Aorta (tissue), 5 donors: ENCODE measurements at places on chromosomes 4 and X.

GRCh38 chrX:100915562-100915961 is 13.2 kb downstream of the XKRX start:
- no peak for DNase-seq
- H3K36me3 ChIP-seq, result no peaks in the 10 kb centered on the region
- no peaks in the 10 kb centered on the region for H3K27me3 ChIP-seq
- no peak overlapping the region for H3K27ac ChIP-seq
- H3K4me3 ChIP-seq, result no peak overlapping the region

- no peak overlapping the region for H3K4me3 ChIP-seq
- H3K27me3 ChIP-seq, result no peaks in the 10 kb centered on the region
- no peaks in the 10 kb centered on the region for H3K4me1 ChIP-seq
- H3K36me3 ChIP-seq, result no peaks in the 10 kb centered on the region
- H3K27ac ChIP-seq, result no peak overlapping the region
These were observed 229.6 kb downstream of the OPHN1 start for GRCh38 chrX:68203646-68204045.

DNA sequence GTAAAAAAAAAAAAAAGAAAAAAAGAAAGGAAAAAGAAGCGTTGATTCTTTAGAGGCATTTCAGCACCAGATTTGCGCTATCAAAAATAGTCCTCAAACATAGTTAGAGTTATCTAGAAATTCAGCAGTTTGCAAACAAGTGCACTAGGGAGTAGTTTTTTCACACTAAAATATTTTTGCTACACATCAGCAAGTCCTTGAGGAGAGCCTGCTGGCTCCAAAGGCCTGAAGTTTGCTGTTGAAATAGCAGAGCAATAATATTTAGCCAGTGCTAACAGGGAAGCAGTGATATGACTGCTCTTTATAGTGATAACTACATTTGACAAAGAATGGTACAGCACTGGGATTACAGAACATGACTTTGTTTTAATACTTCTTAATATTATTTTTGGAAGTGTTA is 472.2 kb downstream of the PCDH7 start:
- peaks cover 3% of the 10 kb centered on the region for H3K4me1 ChIP-seq
- DNase-seq, result no peak
- H3K27ac ChIP-seq, result no peak overlapping the region
- no peak overlapping the region for H3K4me3 ChIP-seq

DNA sequence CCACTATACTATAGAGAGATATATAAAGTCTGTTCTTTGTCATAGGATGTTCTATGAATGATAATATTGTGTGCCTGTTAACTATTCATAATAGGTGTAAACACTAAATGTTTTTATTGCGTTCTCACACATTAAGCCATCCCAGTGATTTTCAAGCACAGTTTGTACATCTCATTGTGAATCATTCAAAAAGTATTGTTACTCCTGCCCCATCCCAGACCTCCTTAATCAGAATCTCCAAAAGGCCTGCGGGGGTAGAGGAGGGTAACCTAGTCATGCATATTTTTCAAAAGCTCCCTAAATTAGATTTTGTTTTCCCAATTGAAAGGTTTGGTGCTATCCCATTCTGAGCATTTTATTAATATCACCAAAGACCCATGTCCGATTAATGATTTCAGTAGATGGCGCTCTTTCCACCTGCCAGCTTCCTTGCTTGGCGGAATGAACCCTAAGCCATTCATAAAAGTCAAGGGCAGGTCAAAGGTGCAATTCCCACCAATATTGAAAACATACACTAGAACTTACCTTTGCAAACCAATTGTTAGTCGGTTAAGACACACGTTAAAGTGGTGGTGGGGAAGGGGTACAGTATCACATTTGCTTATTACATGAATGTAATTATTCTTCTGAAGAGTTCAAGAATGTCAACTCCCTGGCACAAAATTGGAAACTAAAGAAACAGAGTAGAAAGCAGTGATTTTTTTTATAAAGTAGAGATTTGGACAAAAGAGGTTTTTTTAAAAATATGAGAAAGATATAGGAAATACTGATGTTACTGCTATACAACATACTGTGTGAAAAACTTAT is 5.8 kb upstream of the TET2 start:
- no peaks in the 10 kb centered on the region for H3K27me3 ChIP-seq
- no peak for DNase-seq
- no peaks in the 10 kb centered on the region for H3K36me3 ChIP-seq
- no peak overlapping the region for H3K4me3 ChIP-seq

DNA sequence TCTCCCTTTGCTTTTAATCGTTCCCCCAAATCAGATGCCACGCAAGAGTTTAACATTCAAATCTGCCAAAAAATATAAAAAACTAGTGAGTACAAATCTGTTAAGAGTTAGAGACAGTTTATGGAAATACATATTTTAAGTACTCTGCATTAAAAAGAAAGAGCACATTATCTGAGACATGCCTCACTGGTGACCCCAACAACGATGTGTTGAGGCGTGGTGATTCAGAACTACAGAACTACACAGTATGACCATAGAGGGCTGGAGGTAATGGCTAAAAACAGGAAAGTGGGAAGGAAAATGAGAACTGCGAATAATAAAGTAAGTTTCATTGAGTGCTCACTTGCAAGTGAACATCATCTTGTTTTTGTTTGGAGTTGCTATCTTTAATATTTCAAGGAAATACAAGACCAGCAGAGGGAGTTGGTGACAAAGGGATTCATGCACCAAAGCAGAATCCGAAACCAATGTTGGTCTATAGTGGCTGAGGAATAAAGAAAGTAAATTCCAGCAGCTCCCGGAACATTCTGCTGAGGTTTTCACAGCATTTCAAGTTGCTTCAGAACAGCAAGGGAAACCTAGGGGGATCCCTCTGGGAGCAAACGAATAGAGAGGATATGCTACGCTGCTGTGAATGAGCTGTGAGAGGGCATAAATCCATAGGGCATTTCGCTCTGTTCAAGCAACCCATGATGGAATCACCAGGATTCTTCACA is 92.2 kb downstream of the DCHS2 start:
- H3K27ac ChIP-seq, result no peak overlapping the region
- H3K4me1 ChIP-seq, result no peaks in the 10 kb centered on the region
- H3K36me3 ChIP-seq, result no peaks in the 10 kb centered on the region
- H3K4me3 ChIP-seq, result no peak overlapping the region
- no peaks in the 10 kb centered on the region for H3K27me3 ChIP-seq
- no peak for DNase-seq

DNA sequence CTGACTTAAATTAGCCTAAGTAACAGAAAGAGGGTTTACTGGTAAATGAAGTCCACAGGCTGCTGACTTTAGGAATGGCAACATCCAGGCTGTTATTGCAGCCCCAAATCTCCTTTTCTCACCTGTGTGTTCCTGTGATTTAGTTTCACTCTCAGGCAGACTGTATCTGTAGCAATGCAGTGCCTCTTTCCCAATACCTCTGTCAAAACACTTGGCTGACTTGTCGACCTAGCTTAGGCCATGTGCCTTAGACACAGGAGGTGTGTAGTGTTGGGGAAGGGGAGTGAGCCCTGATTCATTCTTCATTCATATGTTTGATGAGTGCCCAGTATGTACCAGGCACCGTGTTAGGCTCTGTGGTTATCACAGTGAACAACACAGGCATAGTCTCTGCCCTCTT is 46.9 kb downstream of the JADE3 start:
- H3K4me3 ChIP-seq, result no peak overlapping the region
- H3K4me1 ChIP-seq, result no peaks in the 10 kb centered on the region
- H3K36me3 ChIP-seq, result no peaks in the 10 kb centered on the region
- H3K27ac ChIP-seq, result no peak overlapping the region
- H3K27me3 ChIP-seq, result no peaks in the 10 kb centered on the region

GRCh38 chrX:24396931-24397279 is 36.5 kb downstream of the SUPT20HL1 start:
- H3K36me3 ChIP-seq, result no peaks in the 10 kb centered on the region
- H3K27me3 ChIP-seq, result no peaks in the 10 kb centered on the region
- H3K4me1 ChIP-seq, result peaks cover 5% of the 10 kb centered on the region
- no peak overlapping the region for H3K27ac ChIP-seq
- H3K4me3 ChIP-seq, result no peak overlapping the region
- DNase-seq, result no peak

GRCh38 chrX:19867411-19867732 is 20.0 kb downstream of the SH3KBP1 start:
- H3K36me3 ChIP-seq, result no peaks in the 10 kb centered on the region
- DNase-seq, result no peak
- peaks cover 3% of the 10 kb centered on the region for H3K4me1 ChIP-seq
- no peaks in the 10 kb centered on the region for H3K27me3 ChIP-seq
- H3K4me3 ChIP-seq, result no peak overlapping the region
- no peak overlapping the region for H3K27ac ChIP-seq

DNA sequence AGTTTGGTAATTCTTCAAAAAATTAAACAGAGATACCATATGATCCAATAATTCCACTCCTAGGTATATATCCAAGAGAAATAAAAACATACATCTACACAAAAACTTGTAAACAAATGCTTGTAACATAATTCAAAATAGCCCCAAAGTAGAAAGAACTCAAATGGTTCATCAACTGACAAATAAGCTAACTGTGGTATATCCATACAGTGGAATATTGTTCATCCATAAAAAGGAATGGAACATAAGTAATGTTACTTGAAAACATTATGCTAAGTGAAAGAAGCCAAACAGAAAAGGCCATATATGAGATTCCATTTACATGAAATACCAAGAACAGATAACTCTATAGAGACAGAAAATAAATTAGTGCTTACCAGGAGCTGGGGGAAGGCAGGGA is 13.4 kb downstream of the RBBP7 start:
- peaks cover 7% of the 10 kb centered on the region for H3K36me3 ChIP-seq
- no peak overlapping the region for H3K27ac ChIP-seq
- H3K4me1 ChIP-seq, result no peaks in the 10 kb centered on the region

DNA sequence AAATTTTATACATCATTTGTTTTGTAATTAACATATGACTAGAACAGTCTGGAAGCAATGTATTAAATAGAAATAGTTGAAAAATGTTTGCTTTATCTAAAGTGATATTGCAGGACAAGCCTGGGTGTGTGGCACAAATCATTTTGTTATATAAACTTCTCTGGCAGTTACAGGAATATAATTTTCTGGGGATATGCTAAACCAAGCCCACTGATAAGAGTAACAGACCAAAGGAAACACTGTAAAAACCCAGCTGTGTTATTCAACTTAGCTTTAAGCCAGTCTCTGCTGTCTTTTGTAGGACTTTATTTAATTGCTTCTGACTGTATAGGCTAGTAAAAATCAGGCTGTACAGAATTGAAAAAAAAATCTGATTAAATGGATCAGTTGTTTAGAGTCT is 156.2 kb downstream of the NR3C2 start:
- no peak for DNase-seq
- H3K36me3 ChIP-seq, result no peaks in the 10 kb centered on the region
- H3K27me3 ChIP-seq, result no peaks in the 10 kb centered on the region
- H3K27ac ChIP-seq, result no peak overlapping the region

GRCh38 chr4:81756973-81757372 is 285.3 kb upstream of the RASGEF1B start:
- H3K27me3 ChIP-seq, result no peaks in the 10 kb centered on the region
- no peaks in the 10 kb centered on the region for H3K4me1 ChIP-seq
- H3K4me3 ChIP-seq, result no peak overlapping the region
- no peak overlapping the region for H3K27ac ChIP-seq
- DNase-seq, result no peak
- no peaks in the 10 kb centered on the region for H3K36me3 ChIP-seq

- H3K27ac ChIP-seq, result no peak overlapping the region
- H3K36me3 ChIP-seq, result no peaks in the 10 kb centered on the region
- no peaks in the 10 kb centered on the region for H3K4me1 ChIP-seq
- H3K27me3 ChIP-seq, result no peaks in the 10 kb centered on the region
These were observed 189.0 kb upstream of the TTC29 start for GRCh38 chr4:147134536-147135210.

DNA sequence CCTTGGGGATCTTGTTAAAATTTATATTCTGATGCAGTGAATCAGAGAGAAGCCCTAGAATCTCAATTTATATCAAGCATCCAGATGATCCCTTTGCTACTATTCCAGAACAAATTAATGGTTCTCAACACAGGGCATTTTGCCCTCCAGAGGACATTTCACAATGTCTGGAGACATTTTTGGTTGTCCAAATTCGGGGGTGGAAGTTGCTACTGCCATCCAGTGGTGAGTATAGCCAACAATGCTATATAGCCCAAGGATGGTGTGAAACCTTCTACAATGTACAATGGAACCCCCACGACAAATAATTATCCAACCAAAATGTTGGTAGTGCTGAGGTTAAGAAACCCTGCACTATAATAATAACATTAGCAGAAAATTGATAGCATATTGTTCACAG is 2440.0 kb downstream of the PCDH7 start:
- no peak for DNase-seq
- no peaks in the 10 kb centered on the region for H3K4me1 ChIP-seq
- H3K27ac ChIP-seq, result no peak overlapping the region
- no peak overlapping the region for H3K4me3 ChIP-seq

- DNase-seq, result no peak
- H3K4me1 ChIP-seq, result no peaks in the 10 kb centered on the region
- H3K27me3 ChIP-seq, result no peaks in the 10 kb centered on the region
- H3K27ac ChIP-seq, result no peak overlapping the region
These were observed 28.8 kb downstream of the NEK1 start for GRCh38 chr4:169583563-169583962.

DNA sequence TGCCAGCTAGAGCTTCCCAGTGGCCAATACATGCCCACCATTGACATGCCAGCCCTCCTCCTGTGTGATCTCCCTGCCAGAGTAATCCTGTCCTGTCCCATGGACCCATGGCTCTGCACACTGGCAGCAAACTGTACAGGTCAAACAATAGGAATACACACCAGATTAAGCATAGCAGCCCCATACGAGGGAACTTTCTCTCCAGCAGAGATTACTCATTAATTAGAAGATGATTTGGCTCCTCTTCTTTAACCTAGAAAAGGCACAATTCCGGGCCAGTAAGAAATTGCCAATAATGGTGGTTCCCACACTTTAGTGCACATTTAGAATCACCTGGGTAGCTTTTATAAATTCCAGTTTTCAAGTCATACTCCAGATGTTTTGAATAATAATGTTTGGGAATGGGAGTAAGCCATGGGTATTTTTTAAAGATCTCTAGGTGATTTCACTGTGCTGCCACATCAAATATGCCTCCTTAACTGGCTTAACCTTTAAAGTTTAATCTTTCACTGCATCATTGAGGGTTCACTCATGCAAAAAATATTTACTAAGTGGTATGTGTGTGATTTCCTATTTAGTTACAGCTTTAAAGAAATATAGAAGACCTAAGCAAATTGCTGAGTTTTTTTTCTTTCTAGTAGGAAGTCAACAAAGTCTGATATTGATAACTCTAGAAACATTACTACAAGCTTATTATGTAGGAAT is 277.6 kb upstream of the NWD2 start:
- no peaks in the 10 kb centered on the region for H3K36me3 ChIP-seq
- H3K4me1 ChIP-seq, result peaks cover 2% of the 10 kb centered on the region
- DNase-seq, result no peak
- H3K27me3 ChIP-seq, result no peaks in the 10 kb centered on the region

DNA sequence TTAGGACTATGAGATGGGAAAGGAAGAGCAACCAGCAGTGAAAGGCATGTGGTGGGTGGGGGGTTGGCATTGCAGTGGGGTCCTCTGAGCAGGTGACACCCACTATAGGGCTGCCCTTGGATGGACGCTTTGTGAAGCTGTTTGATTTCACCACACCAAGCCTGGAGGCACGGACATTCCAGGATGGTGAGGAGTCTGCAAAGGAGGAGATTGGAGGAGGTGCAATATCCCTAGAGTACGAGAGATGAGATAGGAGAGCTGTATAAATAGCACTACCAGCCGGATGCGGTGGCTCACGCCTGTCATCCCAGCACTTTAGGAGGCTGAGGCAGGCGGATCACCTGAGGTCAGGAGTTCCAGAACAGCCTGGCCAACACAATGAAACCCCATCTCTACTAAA is 42.3 kb downstream of the SHOX start:
- DNase-seq, result no peak
- no peaks in the 10 kb centered on the region for H3K36me3 ChIP-seq
- no peaks in the 10 kb centered on the region for H3K27me3 ChIP-seq
- H3K27ac ChIP-seq, result no peak overlapping the region
- H3K4me3 ChIP-seq, result no peak overlapping the region
- H3K4me1 ChIP-seq, result no peaks in the 10 kb centered on the region
